ENCODE measurements at places on chromosomes 2 and 18. TPM values are rescaled to one million over a fixed set of nuclear protein-coding genes. Genes with fewer than 3 reads are reported as not detected.

GRCh38 chr18:28030458-28030857 lies 146.5 kb downstream of the CDH2 start:
- no peak for DNase-seq

DNA sequence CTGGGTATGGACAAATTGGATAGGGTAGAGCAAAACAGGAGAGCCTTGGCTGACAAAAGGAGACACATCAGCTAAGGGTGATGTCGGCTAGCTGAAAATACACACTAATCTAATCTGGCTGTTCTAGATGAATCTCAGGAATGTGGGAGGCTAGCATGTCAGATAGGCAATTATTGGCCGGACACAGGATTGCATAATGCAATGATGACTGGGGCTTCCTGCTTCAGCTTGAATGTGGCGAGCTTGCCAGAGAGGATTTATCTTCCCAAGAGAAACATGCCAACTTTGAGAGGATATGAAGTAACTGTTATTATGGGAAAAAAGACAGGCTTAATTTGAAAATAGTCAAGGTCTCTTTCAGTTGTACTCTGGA lies 102.4 kb downstream of the TRIB2 start:
- DNase-seq, result no peak

DNA sequence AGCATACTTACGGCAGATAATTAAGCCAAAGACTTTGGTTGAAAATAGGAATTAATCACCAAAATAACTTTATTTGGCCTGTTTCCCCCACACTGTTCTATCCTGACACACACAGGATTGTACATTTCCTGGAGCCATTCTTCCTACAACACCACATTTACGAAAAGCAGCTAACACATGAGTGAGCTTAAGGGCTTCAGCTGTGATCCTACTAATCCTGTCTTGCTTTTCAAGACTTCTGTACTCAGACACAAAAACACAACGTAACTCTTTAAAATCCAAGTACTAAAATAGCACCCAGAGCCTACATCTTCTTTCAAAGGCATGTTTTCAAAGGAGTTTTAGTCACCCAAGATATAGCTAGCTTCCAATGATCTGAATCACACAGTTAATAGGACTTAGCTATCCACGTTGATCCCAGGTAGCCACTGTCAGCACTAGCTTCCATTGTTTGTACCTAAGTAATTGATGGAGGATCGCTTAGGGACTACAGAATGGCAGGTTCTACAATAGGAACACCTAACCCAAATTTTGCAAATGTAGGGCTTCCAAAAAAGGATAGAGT lies 42.8 kb upstream of the TTC39C start:
- no peak for DNase-seq

DNA sequence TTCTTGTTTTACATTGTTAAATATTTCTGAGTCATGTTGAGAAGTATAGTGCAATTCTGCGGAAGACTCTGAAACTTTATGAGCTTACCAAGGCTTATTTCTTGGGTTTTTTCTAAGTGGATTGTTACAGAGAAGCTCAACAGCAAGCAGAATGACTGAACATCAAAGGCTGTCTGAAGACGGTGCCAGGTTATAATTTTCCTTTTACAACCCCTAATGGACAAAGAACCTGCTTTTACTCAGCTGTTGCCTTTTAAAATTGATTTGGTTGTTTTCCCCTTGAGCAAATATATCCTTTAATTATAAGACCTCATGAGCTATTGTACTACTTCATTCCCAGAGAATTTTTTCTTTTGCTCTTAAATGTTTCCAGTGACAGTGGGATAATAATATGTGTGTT lies 41.6 kb downstream of the LAMA3 start:
- DNase-seq, result no peak

GRCh38 chr2:71611781-71612527 lies 158.6 kb downstream of the DYSF start:
- no peak for DNase-seq

GRCh38 chr18:48017635-48018034 lies 87.2 kb upstream of the SMAD2 start:
- no peak for DNase-seq

- DNase-seq, result no peak
These were observed 34.3 kb downstream of the FAM168B start for GRCh38 chr2:131058920-131059319.

- no peak for DNase-seq
These were observed 46.3 kb downstream of the STK39 start for GRCh38 chr2:168200930-168201583.

DNA sequence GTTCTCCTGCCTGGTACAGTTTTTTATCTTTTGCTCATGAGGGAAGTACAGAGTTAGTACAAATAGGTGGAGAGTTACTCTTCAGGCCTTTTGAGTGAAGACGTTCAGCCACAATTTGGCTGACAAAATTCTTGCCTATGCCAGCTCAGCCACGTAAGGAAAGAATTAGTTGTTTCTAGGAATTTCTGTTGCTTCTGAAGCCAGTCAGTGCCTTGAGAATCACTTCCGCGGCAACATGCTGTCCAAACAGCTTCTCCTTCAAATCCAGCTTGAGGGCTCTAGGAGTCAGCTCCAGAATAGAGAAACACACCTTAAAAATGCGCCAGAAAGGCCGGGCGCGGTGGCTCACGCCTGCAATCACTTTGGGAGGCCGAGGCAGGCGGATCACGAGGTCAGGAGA lies 27.5 kb downstream of the M1AP start:
- DNase-seq, result no peak

DNA sequence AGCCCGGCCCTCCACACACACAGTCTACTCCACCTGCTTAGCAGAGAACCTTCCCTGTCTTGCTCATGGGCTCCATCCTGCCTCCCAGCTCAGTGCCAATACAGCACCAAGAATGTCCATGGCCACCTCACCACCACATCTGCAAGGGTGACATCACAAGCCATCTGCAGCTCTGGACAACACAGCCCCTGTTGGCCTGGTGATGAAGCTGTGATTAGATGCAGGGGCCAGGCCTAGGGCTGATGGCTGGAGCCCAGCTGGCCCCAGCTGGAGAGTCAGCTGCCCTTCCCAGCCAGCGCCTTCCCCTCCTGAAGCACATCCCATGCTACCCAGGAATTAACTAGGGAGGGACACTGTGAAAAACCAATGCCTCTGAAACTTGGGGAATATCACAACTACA lies 91.1 kb downstream of the TTC32 start:
- no peak for DNase-seq

- no peak for DNase-seq
These were observed 296.6 kb upstream of the RGPD4 start for GRCh38 chr2:107530046-107530445.

DNA sequence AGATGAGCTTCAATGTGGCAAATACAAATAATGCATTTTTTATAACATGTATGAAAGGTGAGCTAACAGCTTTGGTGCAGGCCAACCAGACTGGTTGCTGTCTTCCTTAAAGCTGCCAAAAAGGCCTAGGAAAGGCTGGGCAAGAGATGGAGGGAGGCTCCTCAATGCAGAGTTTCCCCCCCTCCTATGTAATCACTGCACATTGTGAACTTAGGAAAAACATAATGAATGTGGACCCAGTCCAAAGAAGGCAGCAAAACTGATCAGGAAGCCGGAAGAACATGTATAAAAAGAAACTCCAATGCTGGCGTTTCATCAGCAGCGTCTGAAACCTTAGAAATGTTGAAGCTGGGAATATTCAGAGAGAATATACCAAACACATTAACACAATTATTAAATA lies 84.2 kb upstream of the LYPD6 start:
- DNase-seq, result no peak

DNA sequence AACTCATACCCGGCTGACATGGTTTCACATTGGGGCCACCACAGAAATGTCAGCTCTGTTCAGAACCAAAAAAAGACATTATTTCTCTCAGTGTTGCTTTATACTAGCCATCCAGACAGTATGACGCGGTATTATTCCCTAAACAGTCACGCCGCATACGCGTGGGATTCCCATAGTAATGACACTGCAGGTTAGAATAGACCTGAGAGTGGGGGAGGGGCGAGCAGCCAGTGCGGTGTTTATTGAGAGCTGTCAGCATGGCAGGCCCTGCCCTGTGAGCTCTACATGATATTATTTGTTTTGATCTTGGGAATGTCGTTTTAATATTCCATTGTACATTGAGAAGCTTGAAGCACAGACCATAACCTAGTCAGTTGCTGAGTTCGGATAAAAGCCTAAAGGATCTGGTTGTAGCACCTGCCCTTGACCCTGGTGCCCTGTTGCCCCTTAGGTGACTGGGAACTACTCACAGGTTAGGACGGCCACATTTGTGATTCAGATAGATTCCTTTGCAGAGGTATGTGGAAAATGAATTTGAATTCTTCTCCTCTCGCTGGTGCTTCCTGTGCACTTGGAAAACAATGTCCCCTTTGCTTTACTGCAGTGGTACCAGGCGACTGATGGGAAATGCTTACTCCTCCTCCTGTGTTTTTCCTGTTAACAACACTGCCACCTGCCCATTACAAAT lies 150.1 kb downstream of the ARHGAP28 start:
- DNase-seq, result no peak

Gene IL1B
- 6.9 TPM for total RNA-seq

Gene UGT1A3
- total RNA-seq, result not detected

Gene LYG1
- 1.1 TPM for total RNA-seq

Gene PROC
- total RNA-seq, result not detected

Gene STAT4
- total RNA-seq, result 22.0 TPM
